Psoas muscle (tissue), 8 donors: ENCODE measurements at places on chromosomes 5 and 9. TPM values are rescaled to one million over a fixed set of nuclear protein-coding genes. Genes with fewer than 3 reads are reported as not detected.

C9orf78 gene
- total RNA-seq: 42.8 TPM

DNA sequence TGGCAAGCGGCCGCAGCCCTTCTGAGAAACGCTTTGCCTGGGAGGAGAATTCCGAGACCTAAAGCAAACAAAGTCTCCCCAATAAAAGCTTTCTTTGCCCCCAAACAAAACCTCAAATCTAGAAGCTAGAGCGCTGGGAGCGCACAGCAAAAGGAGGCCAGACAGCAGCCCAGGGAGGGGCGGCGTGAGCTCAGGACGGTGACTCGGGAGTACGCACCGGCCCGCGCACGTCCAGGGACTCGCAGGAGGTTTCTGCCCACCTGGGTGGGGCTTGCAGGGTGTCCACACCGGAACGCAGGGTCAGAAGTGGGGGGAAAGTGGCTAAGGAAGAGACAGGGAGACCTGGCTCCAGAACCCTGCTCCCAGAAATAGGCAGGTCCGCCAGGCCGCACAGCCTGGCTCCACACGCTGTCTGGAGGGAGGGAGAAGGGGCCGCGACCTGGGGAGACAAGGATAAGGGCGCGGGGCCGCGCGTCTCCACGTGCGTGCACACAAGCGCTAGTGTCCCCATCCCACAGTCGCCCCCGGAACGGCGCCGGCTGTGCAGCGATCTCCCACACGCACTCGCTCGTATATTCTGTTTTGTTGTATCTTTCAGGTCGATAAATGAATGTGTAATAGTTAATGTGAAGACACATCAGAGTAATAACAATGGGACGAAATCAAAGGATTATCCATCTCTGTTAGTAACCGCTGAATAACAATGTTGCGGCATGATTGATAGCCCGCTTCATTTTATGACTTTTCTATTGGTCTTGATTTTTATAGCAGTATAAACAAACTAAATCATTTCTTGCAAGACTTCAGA, 2.3 kb upstream of the OTP start:
- no peak for DNase-seq

DNA sequence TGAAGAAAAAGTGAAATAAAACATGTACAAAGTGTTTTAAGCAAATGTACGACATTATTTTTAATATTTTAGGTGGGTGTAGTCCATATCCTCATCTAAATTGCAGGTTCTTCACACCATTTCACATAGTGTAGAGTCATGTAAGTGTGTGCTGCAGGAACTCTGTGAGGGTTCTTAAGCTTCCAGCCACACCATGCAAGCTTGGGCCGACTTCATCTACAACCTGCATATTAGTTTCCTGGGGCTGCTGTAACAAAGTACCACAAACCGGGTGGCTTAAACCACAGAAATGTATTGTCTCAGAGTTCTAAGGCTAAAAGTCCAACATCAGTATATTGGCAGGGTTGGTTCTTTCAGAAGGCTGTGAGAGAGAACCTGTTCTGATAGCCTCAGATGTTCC, 10.2 kb downstream of the PAM start:
- no peak for DNase-seq

DNA sequence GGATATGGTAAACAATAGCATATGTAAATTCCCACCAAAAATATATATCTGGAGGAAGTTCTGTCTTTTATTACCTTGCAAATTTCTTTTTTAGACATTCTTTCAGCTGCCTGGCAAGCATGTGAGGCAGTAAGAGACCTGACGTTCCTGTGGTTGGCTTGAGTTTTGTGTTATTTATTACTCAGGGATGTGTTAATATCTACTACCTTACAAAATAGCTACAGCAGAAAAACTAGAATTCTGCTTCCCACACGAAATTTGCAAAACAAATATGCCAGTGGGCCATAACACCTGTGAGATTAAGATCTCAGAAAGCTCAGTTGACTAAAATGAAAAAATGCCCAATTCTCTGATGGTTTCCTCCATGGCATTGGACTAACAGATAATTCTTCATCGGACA, 274.2 kb downstream of the TMEM167A start:
- DNase-seq: no peak

- DNase-seq: peak; percentile 32
These were observed 57.9 kb upstream of the IER5L start for GRCh38 chr9:129235931-129236331.

ADAMTS16 gene
- total RNA-seq: 0.21 TPM

TAF1L gene
- total RNA-seq: not detected

DNA sequence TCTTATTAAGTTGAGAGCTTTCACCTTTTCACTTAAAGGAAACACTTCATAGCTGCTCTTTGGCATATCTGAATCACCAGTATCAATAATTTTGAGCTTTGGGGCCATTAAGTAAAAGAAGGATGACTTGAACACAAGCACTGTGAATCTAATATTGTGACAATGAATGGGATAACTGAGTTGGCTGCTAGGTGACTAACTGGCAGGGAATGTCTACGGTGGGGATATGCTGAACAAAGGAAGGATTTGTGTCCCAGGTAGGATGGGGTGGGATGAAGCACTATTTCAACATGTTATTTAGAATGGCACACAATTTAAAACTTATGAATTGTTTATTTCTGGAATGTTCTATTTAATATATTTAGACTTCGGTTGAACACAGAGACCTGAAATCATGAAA, 123.6 kb downstream of the TEX10 start:
- DNase-seq: no peak

DNA sequence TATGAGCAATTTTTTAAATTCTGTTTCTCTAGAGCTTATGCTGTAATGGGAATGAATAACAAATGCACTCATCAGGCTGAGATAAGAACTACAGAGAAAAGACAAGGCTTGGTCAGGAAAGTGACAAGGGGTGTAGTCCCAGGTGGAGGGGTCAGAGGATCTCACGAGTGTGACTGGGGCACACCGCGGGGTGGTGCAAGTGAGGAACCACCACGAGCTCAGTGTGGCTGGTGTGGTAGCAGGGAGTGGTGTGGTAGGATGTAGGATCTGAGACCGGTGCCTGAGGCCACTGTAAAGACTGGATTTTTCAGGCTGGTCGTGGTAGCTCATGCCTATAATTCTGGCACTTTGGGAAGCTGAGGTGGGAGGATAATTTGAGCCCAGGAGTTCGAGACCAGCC, 9.0 kb downstream of the ANXA6 start:
- DNase-seq: no peak

SH3RF2 gene
- 37.1 TPM for total RNA-seq

DNA sequence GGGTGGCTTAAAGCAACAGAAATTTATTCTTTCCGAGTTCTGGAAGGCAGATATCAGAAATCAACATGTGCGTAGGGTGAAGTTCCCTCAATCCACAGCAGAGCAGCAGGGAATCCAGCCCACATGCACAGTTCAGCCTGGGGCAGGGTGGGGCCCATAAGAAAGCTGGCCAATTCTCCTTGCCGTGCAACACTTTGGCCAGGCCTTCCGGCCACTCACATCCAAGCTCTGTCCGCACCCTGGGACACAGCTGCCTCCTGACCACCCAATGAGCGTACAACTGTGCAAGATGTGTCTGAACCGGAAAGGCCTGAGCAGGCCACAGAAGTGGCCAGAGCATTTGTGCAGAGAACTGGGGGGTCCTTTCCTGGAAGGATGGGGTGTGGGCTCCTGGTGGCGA, 274.9 kb downstream of the GADD45G start:
- DNase-seq: peak; percentile 66

DNA sequence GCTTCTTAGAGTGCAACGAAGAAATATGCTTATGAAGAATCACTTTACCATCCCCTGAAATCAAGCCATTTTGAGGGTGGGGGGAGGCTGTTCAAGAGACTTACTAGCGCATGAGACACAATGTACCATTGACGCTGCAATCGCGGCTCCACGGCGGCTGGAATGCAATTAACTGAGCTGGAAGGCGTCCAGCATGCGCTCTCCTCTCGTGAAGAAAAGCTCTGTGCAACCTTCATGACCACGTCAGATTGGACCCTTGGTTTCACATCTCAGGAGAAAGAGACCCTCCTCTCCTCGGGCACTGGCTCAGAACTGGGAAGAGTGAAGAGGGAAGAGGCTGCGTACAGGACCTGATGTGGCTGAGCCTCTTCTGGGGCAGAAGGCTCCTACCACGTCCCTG, 138.5 kb upstream of the IRX2 start:
- no peak for DNase-seq

DNA sequence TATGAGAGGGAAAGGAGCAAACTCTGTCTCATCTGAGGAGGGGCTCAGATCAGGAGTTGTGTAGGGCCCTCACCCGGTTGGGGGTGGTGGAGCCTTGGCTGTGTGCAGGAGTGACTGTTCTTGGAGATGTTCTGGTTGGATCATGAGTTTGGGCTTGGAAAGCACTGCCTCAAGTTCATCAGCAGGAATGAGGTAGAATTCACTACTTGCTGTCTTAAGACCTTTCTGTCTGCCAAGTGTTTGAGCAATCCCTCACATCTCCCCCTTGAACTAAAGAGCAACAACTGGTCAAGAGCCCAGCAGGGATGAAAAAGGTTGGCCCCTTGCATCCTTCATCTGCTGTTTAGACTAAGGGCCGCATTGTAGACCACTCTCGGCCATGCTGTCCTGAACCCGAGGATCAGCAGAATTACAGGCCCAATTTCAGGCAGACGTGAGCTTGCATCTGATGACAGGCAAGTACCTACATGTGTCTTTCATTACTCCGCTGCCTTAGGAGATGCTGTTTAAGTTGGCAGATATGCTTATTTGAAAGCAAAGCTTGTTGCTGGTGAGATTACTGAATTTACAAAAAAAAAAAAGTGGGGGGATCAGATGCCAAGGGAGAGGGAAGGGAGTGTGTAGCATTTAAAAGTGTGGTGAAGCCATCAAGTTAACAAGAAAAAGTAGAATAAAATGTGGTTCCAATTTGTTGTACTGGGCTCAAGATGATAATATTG, 36.4 kb downstream of the PIK3R1 start:
- DNase-seq: no peak

DNA sequence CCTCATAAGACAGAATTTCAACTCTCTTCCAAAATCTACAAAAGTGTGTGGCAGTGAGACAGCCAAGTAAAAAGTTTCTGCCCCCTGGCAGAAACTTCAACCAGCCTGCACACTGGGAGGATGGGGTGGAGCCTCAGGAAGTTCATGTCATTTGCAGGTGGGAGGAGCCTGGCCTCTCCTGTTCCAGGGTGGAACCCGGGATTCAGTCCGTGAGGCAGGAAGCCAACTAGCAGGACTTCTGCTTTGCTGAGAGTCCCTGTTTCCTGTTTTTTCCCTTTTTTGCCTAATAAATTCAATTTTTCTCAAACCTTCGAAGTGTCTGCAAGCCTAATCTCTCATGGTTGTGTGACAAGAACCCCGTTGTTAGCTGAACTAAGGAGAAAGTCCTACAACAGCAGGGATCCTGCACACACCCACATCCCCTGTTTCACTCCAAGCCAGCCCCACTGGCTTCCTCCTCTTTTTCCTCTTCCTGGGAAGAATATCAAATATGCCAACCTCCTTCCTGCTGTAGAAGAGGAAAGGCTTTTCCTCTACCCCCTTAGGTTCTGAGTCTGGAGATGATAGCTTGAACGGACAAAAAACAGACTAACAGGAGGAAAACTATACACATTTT, 69.3 kb downstream of the ALDH7A1 start:
- peak; percentile 55 for DNase-seq

CCL28 gene
- 0.28 TPM for total RNA-seq

PLAC8L1 gene
- total RNA-seq: 0.49 TPM

DNA sequence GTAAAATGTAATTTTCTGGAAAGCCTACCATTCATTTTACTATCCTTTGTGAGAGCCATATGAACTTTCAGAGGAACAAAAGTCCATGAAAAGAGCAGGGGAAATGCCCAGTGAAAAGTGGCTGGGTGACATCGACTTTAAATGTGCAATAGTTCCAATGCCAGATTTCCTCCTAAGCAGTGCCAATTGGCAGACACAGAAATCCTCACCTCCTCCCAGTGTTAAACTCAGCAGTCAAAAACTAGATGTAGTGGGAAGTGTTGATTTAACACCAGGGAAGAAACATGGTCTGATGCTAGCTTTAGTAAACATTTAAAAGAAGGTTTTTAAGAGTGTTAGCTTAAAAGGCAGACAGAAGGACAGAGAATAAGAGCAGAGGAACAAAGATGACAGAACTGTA, 2055.2 kb downstream of the MAT2B start:
- no peak for DNase-seq

SNCB gene
- total RNA-seq: 0.64 TPM

HRH2 gene
- total RNA-seq: 0.49 TPM

DNA sequence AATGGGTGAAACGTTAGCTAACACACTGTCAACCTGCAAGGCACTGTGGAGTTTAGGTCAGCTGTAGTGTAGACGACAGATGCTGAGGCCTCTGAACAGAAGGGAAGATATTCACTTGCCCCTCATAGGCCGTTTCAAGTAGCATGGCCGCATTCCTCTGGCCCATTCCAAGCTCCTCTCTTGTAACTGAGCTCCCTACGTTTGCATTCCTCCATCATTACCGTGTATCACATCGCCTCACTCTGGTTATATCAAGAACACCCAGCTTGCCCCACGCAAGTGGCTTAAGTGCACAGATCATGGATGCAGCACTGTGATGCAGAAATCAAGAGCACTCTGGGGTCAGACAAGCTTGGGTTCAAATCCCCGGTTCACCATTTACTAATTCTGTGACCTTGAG, 43.3 kb downstream of the PRELID2 start:
- DNase-seq: no peak

DNA sequence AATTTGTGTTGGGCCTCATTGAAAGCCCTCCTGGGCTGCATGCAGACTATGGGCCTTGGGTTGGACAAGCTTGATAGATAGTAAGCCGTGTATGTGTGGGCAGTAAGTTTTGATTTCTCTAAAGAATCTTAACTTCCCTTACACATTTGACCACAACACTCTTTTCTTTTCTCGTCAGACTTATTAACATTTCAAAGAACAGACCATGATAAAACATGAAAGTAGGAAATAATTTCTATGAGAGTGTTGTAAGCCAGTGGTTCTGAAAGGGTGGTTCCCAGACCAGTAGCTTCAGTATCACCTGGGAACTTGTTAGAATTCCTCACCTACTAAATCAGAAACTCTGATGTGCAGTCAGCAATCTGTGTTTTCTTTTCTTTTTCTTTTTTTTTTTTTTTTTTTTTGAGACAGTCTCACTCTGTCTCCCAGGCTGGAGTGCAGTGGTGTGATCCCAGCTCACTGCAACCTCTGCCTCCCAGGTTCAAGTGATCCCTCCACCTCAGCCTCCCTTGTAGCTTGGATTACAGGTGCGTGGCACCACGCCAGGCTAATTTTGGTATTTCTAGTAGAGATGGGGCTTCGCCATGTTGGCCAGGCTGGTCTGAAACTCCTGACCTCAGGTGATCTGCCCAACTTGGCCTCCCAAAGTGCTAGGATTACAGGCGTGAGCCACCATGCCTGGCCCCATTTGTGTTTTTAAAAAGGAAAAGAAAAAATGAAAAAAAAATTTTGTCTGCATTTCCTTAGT, 20.0 kb upstream of the GCNT1 start:
- no peak for DNase-seq

DNA sequence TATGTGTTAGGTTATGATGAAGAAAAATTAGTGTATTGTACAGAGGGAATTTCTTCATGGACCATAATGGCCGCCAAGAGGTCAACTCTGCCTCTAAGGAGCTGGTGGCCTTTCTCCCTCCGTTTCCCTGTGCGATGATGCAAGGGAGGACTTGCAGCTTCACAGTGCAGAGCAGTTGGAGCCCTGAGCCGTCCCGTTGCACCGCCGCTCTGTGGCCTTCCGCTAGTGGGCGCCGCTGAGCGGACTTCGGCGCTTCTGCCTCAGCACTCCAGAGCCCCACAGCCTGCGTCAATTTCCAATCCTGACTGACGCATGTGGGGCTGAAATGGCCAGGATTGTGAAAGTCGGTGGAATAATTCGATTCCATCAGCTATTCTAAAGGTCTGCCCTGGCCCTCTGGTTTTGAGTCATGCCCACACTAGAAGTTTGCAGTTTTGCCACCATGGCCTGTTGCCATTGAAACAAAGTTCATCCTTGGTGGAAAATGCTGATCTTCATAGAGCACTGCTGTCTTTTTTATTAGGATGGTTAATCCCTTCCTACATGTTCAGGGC, 22.7 kb upstream of the LECT2 start:
- peak; percentile 74 for DNase-seq
